GM23248 (cell line): ENCODE measurements at places on chromosomes 6 and 20. TPM values are rescaled to one million over a fixed set of nuclear protein-coding genes. Genes with fewer than 3 reads are reported as not detected.

- no peak overlapping the region for H3K27ac ChIP-seq
- H3K27me3 ChIP-seq: no peaks in the 10 kb centered on the region
- H3K4me1 ChIP-seq: peaks cover 9% of the 10 kb centered on the region; the same call in 1 of the 2 replicates
- no peak overlapping the region for H3K4me3 ChIP-seq
- no peak for DNase-seq
- H3K36me3 ChIP-seq: no peaks in the 10 kb centered on the region
These were observed 637.8 kb downstream of the RFPL4B start for GRCh38 chr6:112984899-112985298.

DNA sequence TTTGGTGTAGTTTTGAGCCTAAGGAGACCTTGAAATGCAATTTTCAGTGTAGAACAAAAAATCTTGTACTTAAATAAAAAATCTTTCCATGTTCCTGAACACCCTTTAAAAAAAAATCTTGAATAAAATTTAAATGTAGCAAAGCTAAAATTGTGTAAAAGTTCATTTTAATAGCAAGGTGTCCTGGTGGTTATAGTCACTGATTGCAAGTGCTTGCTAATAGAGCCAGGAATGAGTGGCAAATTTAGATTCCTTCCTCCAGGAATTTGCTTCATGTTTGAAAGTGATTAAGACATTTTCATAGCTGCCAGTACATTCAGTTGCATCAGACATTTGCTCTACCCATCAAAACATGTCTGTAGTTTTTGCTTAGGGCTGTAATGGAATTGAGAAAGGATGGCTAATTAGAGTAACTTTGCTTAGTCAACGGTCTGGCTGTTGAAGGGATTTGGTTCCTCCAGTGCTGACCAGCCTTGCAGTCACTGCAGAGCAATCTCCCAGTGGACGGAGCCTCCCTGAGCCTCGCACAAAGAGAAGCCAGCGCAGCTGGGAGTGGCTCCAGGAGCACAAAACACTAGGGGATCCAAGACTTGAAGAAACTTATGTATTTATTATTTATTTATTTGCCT lies 36.5 kb downstream of the AKAP12 start:
- peak; percentile 92 for DNase-seq
- H3K4me1 ChIP-seq: peaks cover 10% of the 10 kb centered on the region
- no peaks in the 10 kb centered on the region for H3K27me3 ChIP-seq
- H3K27ac ChIP-seq: peak overlapping the region; percentile 63

GRCh38 chr6:56764081-56764566 lies 121.4 kb upstream of the DST start:
- no peaks in the 10 kb centered on the region for H3K27me3 ChIP-seq
- peak; percentile 54 for DNase-seq
- H3K4me1 ChIP-seq: peaks cover 66% of the 10 kb centered on the region
- no peak overlapping the region for H3K4me3 ChIP-seq
- peak overlapping the region; percentile 27 for H3K27ac ChIP-seq

GRCh38 chr6:87420360-87420759 lies 12.6 kb downstream of the CFAP206 start:
- no peak for DNase-seq
- no peak overlapping the region for H3K27ac ChIP-seq
- no peaks in the 10 kb centered on the region for H3K4me1 ChIP-seq
- H3K27me3 ChIP-seq: no peaks in the 10 kb centered on the region

DNA sequence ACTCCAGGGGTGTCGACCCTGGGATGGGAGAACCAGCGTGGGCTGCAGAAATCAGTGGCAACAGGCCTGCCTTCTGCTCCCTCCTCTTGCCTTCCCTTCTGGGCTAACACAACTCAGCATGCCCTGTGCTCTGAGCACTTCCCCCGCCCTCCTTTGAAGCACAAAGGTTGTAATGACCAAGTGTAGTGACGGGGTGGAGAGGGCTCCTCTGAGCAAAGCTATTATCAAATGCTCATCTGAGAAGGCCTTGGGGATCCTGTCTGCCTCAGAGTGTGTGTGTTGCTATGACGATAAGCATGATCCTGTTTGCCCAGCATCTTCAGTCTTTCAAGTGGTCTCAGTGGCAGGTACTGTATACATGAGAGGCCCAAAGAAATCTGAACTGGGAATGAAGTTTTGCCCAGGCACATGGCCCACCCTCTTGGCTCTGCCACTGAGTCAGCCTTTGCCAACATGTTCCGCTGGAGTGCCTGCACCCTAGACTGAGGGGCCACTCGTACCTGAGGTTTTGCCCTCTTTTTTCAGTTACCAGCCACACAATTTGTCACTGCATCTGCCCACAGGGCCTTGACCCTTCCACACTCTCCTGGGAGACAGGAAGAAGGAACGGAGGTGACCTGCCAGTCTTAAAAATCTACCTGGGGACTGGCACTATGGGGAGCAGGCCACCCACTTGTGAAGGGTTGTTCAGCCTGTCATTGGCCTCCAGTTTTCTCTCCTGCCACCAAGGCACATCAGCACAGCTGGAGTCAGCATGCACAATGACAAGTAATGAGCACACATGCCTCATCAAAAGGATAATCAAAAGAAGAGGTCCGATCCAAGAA lies 74.5 kb downstream of the GFOD1 start:
- H3K4me3 ChIP-seq: no peak overlapping the region
- H3K36me3 ChIP-seq: no peaks in the 10 kb centered on the region
- DNase-seq: no peak
- H3K27ac ChIP-seq: no peak overlapping the region
- 0 out of 2 replicates have a peak, but pooled peaks cover 15% of the 10 kb centered on the region for H3K4me1 ChIP-seq
- no peaks in the 10 kb centered on the region for H3K27me3 ChIP-seq

DNA sequence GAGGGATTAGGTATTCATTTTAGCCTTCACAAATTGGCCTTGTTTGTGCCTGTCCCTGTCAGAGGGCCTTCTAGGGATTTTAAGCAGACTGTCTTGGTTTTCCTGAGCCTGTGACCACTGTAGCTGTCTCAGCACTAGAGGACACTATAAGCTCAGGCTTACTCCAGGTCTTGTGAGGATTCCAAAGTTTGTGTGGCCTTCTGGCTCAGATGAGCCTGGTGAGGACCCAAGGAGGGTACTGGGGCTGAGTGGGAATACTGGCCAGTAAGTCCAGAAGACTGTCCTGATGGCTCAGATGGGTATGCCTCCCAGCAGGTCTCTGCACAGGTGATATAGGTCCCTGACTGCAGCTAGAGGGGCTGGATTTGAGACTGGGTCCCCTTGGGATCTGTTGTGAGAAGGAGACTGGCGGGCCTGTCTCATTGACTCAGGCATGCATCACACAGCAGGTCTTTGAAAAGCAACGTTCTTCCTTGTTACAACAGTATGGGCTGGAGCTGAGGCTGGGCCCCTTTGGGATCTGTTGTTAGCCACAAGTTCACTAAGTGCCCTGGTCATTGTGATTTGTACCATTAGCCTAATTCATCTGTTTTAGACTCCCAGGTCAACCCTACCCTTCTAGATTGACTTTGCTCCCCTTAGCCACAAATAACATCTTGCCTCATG lies 26.3 kb upstream of the TFB1M start:
- peak; percentile 79 for DNase-seq
- H3K36me3 ChIP-seq: no peaks in the 10 kb centered on the region
- no peaks in the 10 kb centered on the region for H3K27me3 ChIP-seq
- peak overlapping the region; percentile 75 for H3K27ac ChIP-seq
- peaks cover 18% of the 10 kb centered on the region for H3K4me1 ChIP-seq

DNA sequence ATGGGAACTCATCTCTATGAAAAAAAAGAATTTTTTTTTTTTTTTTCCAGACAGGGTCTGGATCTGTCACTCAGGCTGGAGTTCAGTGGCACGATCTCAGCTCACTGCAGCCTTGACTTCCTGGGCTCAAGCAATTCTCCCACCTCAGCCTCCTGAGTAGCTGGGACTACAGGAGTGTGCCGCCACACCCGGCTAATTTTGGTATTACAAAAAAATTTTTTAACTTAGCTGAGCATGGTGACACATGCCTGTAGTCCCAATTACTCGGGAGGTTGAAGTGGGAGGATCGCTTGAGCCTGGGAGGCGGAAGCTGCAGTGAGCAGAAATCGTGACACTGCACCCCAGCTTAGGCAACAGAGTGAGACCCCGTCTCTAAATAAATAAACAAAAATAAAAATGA lies 7.5 kb downstream of the DEF6 start:
- H3K4me1 ChIP-seq: no peaks in the 10 kb centered on the region
- no peaks in the 10 kb centered on the region for H3K27me3 ChIP-seq
- H3K27ac ChIP-seq: no peak overlapping the region

DNA sequence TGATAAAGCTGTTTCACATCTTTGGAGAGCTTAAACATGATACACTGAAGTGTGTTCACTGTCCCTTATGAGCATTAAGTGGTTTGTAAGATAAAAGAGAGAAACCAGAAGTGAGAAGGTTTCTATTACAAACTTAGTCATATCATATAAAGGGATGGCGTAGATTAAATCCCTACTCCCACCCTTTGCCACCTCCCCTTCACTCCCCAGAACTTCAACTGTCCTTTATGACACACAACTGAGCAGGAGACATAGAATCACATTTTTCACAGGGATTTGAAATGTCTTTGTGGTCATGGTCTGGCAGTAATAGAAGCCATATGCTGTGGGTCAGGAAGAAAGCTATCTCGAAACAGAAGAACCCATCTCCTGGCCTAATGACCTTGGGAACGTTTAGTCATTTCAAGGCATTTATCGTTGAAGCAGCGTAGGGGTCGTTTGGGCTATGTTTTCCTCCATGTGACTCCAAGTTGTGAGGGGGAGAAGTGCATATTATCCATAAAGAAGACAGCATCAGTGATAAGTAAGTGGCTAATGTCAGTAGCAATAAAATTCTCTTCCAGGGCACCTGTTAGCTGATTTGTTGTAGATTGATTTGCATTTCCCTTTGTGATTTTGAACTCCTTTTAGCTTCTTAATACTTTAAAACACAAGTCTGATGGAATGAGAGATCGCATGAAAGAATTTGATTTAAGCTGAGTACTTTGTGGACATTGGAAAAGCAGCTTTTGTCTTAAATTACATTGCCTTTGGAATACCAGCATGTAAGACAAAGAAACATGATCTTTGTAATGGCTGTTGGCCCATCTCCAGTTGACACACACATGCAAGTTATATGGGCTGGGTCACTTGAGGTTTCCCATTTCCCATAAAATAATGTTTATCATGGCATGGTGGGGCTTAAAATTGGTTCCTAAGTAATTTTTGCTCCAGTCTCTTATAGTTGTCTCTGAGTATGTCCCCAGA lies 501.5 kb upstream of the FLRT3 start:
- H3K27ac ChIP-seq: no peak overlapping the region
- H3K4me1 ChIP-seq: no peaks in the 10 kb centered on the region
- H3K4me3 ChIP-seq: no peak overlapping the region
- peak; percentile 3 for DNase-seq
- no peaks in the 10 kb centered on the region for H3K27me3 ChIP-seq

Gene KCNQ2
- total RNA-seq: not detected in 2 replicates

Gene RUNX2
- total RNA-seq: 4.4 and 5.7 TPM in 2 replicates
